SJCRH30 (cell line): ENCODE measurements at places on chromosomes 4 and X. TPM values are rescaled to one million over a fixed set of nuclear protein-coding genes. Genes with fewer than 3 reads are reported as not detected.

- H3K27ac ChIP-seq = no peak overlapping the region
- H3K4me1 ChIP-seq = no peaks in the 10 kb centered on the region
- H3K4me3 ChIP-seq = no peak overlapping the region
- no peaks in the 10 kb centered on the region for H3K27me3 ChIP-seq
- H3K36me3 ChIP-seq = no peaks in the 10 kb centered on the region
- no peak for DNase-seq
Measured at GRCh38 chrX:150753357-150753756, 60.2 kb downstream of the MTMR1 start.

DNA sequence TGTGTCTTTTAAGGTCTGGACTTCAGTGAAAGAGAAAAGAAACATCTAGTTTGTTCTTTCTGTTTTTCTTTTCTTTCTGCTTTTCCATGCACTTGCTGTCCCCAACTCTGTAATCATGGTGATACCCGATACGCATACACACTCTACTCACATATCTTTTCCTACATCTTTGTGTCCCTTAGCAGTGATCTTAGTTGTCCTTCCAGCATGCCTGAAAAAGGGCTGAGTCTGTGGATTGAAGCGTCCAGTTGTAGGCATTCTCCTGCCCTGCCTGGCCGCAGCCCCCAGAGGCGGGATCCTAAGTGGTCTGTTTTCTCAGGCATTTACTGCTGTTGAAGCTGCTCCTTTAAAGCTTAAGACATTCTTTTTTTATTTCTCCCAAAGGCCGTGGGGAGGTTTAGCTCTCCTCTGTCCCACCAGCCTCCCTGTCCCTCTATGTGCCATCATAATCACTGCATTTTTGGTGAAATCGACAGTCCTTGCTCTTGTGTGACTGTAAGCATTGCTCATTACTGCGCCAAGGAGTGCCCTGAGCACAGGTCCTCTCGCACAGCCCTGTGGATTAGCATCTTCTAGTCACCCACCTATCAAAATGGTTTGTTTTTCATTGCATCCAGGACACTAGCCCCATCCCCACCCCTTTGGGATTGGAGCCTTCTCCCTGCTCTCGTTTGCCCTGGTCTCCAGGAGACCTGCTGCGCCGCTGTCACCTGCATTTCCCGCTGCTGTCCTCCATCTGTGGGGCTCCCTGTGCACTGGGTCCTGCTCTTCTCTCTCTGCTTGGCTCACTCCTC is 4.4 kb downstream of the RGS12 start:
- H3K36me3 ChIP-seq = no peaks in the 10 kb centered on the region
- no peaks in the 10 kb centered on the region for H3K4me1 ChIP-seq
- H3K27me3 ChIP-seq = no peaks in the 10 kb centered on the region
- no peak overlapping the region for H3K27ac ChIP-seq
- no peak overlapping the region for H3K4me3 ChIP-seq
- DNase-seq = no peak

- no peak overlapping the region for H3K4me3 ChIP-seq
- H3K36me3 ChIP-seq = no peaks in the 10 kb centered on the region
- no peak for DNase-seq
- H3K27ac ChIP-seq = no peak overlapping the region
Measured at GRCh38 chrX:51281758-51282318, 50.8 kb upstream of the NUDT10 start.

DNA sequence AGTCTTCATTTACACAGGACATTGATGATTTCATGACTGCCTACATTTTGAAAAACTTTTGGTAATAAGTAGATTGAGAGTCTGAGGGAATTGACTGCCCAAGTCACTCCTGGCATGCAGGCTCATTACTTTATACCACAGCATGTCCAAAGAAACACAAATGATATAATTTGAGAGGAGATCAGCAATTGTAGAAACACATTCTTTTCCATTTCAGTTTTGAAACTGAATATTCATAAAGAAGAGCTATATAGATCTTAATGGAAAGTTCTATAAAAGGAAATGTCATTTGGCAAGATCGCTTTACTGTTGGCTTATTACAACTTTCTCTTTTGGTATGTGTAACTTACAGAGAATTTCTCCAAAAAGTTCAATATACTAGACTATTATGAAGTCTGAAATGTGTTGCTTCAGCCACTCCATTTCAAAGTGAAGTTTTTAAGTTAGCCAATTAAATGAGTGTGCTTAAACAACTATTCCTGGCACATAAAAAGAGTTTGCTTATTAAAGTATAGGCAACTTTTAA is 158.0 kb downstream of the ARAP2 start:
- no peaks in the 10 kb centered on the region for H3K36me3 ChIP-seq
- DNase-seq = no peak
- H3K4me1 ChIP-seq = no peaks in the 10 kb centered on the region
- no peaks in the 10 kb centered on the region for H3K27me3 ChIP-seq
- no peak overlapping the region for H3K4me3 ChIP-seq

DNA sequence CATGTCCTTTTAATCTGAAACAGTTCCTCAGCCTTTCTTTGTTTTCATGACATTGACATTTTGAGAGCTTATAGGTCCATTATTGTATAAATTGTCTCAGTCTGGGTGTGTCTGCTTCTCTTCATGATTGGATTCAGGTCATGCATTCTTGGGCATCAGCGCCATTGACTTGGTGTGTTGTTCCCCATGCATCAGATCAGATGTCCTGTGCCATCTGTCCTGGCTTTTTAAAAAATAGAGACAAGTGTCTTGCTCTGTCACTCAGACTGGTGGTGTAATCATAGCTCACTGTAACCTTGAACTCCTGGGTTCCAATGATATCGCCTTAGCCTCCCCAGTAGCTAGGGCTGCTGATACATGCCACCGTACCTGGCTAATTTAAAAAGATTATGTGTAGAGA is 55.7 kb downstream of the TBC1D14 start:
- H3K4me1 ChIP-seq = peaks cover 47% of the 10 kb centered on the region
- no peaks in the 10 kb centered on the region for H3K36me3 ChIP-seq
- no peaks in the 10 kb centered on the region for H3K27me3 ChIP-seq
- no peak overlapping the region for H3K4me3 ChIP-seq
- H3K27ac ChIP-seq = peak overlapping the region; percentile 98

GRCh38 chr4:31190671-31191070 is 470.5 kb downstream of the PCDH7 start:
- H3K4me1 ChIP-seq = no peaks in the 10 kb centered on the region
- H3K27ac ChIP-seq = no peak overlapping the region
- DNase-seq = peak; percentile 7
- H3K36me3 ChIP-seq = no peaks in the 10 kb centered on the region
- no peak overlapping the region for H3K4me3 ChIP-seq
- no peaks in the 10 kb centered on the region for H3K27me3 ChIP-seq

Gene NSG1
- not detected in 2 replicates for total RNA-seq
